Upper lobe of left lung (tissue), 6 donors: ENCODE measurements at places on chromosomes 12 and 14. TPM values are rescaled to one million over a fixed set of nuclear protein-coding genes. Genes with fewer than 3 reads are reported as not detected.

Gene IL23A
- total RNA-seq: not detected

Gene SLC5A8
- total RNA-seq: 8.8 TPM

Gene KRT73
- 0.15 TPM for total RNA-seq

Gene PMEL
- total RNA-seq: 1.4 TPM

Gene SCNN1A
- 594 TPM for total RNA-seq

Gene MIP
- total RNA-seq: not detected

Gene SERPINA3
- 111 TPM for total RNA-seq

Gene CDCA3
- 2.8 TPM for total RNA-seq

Gene DNAI7
- total RNA-seq: 5.2 TPM

Gene WNT5B
- 6.4 TPM for total RNA-seq

Gene MSI1
- 0.47 TPM for total RNA-seq

Gene BDKRB2
- not detected for total RNA-seq

Gene CD4
- 86.6 TPM for total RNA-seq

DNA sequence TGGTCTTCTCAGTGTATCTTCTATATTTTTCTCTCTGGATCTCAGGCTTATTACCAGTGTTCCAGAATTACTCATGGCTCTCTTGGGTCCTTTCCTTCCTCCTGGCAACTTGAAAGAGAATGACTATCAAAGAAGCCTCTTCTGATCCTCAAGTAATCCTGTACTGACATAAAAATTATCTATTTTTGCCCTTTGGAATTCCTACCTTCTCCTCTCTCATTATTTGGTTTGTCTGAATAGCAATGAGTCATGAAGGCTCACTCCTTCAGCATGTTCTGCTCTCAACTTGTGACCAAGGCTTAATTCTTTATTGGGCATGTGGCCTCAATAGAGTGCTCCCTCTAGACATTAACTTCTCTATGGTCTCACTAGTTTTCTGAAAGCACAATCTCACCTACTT lies 553.6 kb upstream of the ATP2B1 start:
- no peak for DNase-seq

- DNase-seq: no peak
These were observed 9.1 kb downstream of the NFATC4 start for GRCh38 chr14:24377126-24377525.

DNA sequence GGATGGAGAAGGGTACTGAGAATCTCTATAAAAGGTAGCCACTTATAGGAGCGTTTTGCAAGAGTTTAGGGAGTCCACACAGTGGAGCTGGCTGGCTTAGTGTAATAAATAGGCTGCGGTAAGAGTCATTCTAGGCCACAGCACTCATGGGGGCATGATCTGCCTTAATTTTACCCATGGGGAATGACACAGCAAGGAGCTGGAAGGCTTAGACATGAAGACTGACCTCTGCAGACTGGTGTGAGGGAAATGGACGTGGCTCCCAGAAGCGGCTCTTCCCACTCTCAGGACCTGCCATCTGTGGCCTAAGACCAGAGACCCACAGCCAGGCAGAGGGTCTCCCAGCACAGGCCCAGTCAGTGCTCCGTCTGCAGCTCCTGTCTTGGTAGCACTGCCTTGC lies 173.3 kb downstream of the PPM1H start:
- DNase-seq: no peak

DNA sequence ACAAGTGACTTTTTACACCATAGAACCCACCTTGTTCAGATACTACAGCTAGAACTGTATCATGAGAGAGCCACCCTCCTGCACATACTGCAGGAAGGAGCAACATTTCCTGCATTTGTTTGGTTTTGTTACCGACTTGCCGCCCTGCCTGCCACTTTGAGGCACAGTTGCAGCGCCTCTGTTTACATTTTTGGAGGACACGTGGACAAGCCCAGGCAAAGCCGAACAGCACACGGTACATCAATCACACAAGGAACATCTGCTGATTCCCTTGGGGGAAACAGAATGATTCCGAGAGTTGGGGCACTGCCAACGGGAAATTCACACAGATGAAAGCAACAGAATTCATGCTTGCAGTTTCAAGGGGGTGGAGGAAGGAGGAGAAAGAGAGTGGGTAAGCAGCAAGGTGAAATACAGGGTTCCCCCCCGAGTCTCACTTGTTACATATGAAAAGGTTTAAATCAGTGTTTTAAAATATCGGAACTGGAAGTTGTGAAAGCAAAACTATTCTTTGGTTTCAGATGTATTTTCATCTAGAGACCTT lies 110.7 kb downstream of the BTG1 start:
- peak; percentile 73 for DNase-seq

- peak; percentile 65 for DNase-seq
These were observed 48.0 kb downstream of the DRAM1 start for GRCh38 chr12:101925361-101925760.

- DNase-seq: no peak
These were observed 57.8 kb downstream of the LIN52 start for GRCh38 chr14:74142523-74142922.

DNA sequence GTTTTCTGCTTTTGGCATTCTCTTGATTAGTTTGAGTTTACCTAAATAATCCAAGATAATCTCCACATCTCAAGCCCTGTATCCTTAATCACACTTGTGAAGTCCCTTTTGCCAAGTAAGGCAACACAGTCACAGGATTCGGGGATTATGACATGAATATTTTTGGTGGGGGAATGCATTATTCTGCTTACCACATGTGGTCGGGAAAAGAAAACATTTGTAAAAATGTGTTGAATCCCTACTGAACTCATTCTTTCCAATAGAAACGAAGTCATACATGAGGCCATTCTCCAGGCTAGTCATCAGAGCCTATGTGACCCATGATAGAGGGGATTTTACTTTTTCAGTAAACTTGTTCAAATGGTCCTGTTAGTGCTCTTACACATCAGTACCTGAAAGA lies 58.5 kb upstream of the PRICKLE1 start:
- no peak for DNase-seq

- peak; percentile 76 for DNase-seq
These were observed 135.6 kb downstream of the RFLNA start for GRCh38 chr12:124430491-124430890.

- DNase-seq: peak; percentile 24
These were observed 159.4 kb downstream of the SPTSSA start for GRCh38 chr14:34302654-34303053.

GRCh38 chr12:92088805-92089204 lies 56.8 kb downstream of the BTG1 start:
- DNase-seq: no peak

DNA sequence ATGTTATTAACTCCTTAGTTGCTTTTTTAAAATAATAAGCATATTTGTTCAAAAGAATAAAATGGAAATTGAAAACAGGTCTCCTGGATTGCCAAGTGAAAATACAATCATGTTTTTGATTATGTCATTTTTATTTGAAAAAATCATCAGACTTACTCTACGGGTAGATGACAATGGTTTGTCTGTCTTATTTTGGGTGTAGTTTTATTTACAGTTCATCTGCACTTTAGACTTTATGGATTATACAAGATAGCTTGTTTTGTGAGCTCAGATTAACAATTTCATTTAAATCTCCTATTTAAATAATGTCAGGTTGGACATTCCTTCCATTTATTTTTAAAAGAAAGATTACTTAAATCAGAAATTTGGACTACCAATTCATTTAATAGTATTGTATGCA lies 14.8 kb downstream of the TMEM260 start:
- no peak for DNase-seq

- no peak for DNase-seq
These were observed 5.5 kb downstream of the ANKRD52 start for GRCh38 chr12:56252649-56253048.

- peak; percentile 93 for DNase-seq
These were observed 133.5 kb upstream of the HIF1A start for GRCh38 chr14:61561657-61562276.

- DNase-seq: no peak
These were observed 127.9 kb downstream of the TMTC1 start for GRCh38 chr12:29655861-29656260.

- DNase-seq: no peak
These were observed 185.6 kb downstream of the DICER1 start for GRCh38 chr14:94971750-94972149.

- peak; percentile 50 for DNase-seq
These were observed 17.8 kb downstream of the CCDC85C start for GRCh38 chr14:99586054-99586760.

DNA sequence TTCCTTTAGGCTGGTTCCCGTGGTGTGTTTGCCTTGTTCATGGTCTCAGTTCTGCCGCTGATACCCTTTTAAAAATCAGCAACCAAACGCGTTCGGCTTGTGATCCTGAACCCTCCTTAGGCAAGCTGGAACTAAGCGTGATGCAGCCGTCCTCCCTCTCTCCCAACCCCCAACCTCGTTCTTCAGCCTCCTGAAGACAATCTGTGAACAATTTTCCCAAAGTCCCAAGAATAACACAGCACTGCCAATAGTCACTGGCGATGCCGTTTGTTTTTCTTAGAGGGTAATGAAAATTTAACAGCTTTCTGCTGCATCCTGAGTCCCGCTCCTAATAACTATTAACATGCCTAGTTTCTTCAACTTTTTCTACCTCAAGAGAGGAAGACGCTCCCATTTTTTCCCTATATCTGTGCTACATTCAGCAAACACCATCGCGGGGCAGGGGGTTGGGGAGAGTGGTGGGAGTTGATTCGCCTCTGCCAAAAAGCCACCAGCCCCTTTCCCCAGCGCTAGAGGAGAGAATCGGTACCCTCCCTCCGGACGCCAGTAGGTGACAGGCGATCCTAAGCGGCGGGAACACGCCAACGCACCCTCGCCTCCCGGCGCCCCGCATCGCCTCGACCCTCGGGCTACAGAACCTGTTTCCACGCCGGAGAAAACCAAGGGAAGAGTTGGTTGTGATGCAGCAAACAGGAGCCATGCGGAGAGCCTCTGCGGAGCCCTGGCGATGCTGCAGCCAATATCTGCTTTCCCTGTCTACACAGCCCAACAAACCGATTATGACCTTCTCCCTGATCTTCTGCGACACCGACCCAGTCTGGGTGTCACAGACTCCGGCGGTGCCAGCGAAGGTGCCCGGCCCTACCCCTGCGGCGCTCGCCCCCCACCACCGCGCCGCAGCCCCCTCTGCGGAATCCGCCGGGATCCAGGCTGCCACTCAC lies 752 bp downstream of the PRICKLE1 start:
- peak; percentile 31 for DNase-seq

GRCh38 chr12:117067016-117067415 lies 32.2 kb downstream of the TESC start:
- no peak for DNase-seq
